A549 (cell line): ENCODE measurements at places on chromosomes 11 and 22.
A peak's percentile ranks its signal among the peaks of the same experiment; 100 is the strongest.

DNA sequence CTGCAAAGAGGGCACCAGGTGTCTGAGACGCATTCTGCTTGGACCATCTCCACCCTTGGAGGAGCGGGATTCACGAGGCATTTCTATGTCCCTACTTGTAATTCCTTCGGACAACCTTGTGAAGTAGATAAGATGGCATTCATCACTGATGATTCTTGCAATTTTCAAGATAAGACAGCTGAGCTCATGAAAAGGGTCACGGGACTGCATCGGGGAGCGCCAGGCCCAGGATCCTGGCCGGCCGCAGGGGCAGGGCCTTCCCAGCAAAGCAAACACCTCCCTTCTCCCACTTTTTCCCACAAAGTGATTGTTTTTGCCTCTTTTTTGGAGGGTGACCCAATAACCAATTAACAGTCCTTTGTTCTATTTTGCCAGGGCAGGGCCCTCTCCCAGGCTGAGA is 8.4 kb downstream of the LIF start:
- no peak for DNase-seq

- no peak for DNase-seq
Observed at GRCh38 chr11:44733877-44734276, 7.1 kb downstream of the TSPAN18 start.

- DNase-seq, result no peak
Observed at GRCh38 chr22:17717708-17718107, 56.6 kb downstream of the BID start.

GRCh38 chr11:100445231-100445735 is 241.8 kb upstream of the ARHGAP42 start:
- no peak for DNase-seq

- DNase-seq, result no peak
Observed at GRCh38 chr11:121575250-121575962, 122.6 kb upstream of the SORL1-AS1 start.

DNA sequence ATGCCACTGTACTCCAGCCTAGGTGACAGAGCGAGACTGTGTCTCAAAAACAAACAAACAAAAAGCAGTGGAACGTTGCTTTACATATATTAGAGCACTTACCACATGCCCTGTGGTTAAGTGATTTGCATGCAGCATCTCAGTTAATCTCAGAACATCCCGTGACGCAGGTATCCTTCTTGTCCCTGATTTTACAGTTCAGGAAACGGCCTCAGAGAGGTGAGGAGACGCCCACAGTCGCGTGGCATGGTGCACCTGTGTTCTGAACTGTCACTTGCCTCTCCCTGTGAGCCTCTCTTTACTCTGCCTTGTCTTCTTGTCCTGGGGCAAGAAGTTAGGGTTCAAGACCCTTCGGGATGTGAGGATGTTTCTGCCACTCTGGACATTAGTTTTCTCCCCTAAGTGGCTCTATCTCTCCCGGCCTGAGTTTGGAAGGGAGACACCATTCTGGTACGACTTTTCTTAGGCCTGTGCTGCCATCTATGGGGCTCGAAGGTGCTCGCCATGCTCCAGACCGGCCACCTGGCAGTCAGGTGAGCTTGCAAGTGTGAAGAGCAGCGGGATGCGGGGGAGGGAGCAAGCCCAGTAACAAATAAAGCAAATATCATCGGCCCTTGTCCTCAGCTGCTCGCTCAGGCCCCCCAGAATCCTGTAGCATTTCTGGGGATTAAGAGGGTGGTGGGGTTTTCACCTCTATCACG is 25.6 kb downstream of the YWHAH start:
- DNase-seq, result peak; percentile 69

GRCh38 chr11:69834251-69834650 is 15.0 kb upstream of the FGF3 start:
- DNase-seq, result no peak

- DNase-seq, result no peak
Observed at GRCh38 chr11:96162816-96163499, 180.0 kb downstream of the MAML2 start.
